ENCODE measurements at places on chromosomes 13 and 19.

DNA sequence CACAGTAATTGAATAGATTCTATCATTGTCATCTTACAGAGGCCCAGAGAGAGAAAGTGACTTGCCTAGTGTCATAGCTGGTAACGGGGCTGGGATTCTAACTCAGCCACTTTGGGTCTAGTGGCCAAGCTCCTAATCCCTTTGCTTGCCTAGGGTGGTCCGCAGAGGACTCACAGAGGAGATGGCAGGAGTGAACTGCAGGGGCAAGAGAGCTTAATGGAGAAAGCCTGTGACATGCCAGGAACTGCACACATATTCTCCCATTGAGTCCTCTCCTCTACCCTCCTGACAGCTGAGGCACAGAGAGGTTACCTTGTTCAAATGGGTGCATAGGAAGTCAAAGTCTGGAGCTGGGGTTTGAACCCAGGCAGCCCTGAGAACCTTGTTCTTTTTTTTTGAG is 2.7 kb downstream of the LSR start:
- no peak for DNase-seq

GRCh38 chr13:27638521-27638920 is 16.8 kb downstream of the POLR1D start:
- no peak for DNase-seq

- DNase-seq, result no peak
These were observed 767 bp upstream of the ZNF793 start for GRCh38 chr19:37505958-37506386.

DNA sequence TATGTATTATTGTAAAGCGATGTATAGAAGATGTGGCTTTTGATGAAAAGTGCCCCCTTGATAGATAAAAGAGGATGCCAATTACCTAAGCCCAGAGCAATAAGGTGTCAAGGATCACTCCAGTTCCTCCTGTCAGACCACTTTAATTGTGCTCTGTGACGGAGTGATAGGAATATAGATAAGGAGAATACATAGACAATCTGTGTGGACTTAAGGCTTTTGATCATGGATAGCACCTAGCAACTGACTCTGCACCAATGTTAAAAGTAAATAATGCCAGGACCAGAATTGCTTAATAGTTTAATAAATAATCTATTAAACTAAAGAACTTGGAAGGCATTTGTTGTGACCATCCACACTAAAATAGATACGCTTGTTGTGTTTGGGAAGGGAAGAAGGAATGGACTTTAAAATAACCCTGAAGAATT is 390.7 kb upstream of the ARGLU1 start:
- no peak for DNase-seq

- DNase-seq, result no peak
These were observed at the start of gene AP2A1 for GRCh38 chr19:49766930-49767299. Gene AP2A1, plus strand, starts transcription at chr19:49767001. Its CDS starts 133 bp downstream, at chr19:49767134.

GRCh38 chr19:806815-807421 is 9.7 kb downstream of the PTBP1 start:
- DNase-seq, result no peak

DNA sequence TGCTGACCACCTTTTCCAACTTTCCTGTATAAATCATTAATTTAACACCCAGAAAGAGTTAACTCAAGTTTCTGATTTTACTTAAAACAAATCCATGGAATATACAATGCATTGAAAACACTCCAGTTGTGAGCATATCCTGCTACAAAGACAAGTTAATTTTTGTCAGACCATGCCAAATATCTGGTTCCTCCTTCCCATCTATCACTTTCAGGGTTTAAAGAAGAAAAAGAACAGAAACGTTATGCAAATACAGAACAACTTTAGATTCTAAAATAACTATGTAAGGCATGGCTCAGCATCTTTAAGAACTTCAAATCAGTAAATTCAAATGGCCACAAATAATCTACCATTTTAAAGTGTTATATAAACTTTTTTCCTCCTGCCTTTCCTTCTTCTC is 14.9 kb downstream of the MRPS31 start:
- DNase-seq, result no peak

DNA sequence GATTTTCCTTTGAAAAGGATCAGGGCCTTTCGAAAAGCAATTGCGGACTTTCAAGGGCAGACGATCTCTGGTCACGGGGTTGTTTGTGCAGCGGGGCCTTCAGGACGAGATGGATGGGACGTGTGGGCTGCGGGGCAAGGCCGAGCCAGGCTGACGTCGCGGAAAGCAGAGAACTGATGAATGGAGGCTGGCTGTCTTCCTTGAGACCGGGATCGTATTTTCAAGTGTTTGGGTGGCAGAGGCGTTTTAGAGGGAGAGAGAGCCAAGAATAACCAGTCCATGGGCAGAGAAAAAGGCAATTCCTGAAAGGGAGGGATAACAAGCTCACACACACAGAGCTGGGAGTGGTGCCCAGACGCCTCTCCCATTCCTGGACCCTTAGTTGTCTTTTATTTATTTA is 138.9 kb upstream of the USP29 start:
- no peak for DNase-seq

DNA sequence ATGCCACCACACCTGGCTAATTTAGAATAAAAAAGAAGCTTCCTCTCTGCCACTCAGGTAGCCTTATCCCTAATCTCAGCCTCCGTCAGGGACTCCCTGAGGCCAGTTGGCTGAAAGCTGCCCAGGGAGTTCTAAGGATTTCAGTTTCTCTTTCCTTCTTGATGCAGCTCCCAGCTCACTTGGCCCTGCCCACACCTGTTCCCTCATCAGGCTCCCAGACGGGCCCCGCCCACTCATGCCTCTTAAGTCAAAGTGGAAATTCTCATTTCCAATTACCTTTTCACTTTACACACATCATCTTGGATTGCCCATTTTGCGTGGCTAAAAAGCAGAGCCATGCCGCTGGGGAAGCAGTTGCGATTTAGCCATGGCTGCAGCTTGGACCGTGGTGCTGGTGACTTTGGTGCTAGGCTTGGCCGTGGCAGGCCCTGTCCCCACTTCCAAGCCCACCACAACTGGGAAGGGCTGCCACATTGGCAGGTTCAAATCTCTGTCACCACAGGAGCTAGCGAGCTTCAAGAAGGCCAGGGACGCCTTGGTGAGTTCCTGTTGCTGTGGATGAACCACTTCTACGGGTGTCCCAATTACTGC is at the start of gene IFNL1:
Gene IFNL1, plus strand, starts transcription at position 353 of the 591 bp plus-strand sequence. Its CDS starts 15 bp downstream, at position 368.
- no peak for DNase-seq

GRCh38 chr13:29474991-29475390 is 120.5 kb downstream of the SLC7A1 start:
- DNase-seq, result no peak

DNA sequence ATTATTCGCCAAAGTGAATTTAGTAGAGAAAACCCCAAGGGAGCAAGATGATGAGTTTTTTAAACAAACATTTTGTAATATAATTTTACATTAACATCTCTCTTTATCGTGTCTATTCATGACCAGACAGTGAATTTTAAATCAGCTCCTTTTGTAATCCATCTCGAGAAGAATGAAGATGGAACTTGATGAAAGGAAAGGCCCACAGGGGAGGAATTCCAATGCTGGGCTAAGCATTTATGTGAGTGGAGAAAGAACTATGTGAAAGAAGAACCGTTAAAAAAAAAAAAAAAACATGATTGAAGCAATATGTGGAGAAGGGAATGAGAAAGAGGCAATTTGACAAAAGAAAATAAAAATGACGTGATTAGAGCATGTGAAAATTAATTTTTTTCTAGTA is 170.6 kb downstream of the KCTD12 start:
- DNase-seq, result no peak

DNA sequence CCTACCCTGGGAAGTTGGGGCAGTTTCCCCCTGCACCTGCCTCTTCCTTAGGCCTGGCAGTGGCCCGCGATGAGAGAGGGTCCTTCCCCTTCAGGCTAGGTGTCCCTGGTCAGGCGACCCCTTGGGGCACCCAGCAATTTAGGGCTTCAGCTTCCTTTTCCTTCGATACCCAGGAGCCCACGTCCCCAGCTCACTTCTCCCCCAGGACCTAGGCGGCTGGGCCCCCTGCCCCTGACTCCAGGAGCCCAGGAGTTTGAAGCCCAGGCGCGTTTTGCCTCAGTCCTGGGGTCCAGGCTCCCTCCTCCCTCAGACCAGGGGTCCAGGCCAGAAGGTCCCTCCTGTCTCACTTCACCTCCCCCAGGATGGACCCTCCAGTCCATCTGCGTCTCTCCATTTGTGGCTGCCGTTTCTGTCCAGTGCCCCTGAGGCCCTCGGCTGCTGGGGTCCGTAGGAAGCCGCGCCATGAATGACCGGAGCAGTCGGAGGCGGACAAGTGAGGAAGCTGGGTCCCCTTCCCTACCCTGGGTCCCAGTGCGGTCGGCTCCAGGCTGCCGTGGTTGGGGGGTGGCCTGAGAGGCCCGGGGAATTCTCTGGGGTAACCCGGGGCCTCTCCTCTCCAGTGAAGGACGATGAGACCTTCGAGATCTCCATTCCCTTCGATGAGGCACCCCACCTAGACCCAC is 714 bp downstream of the CCDC106 start:
- peak; percentile 23 for DNase-seq

GRCh38 chr19:35528218-35529038 is at the start of gene SBSN:
Gene SBSN, minus strand, starts transcription at chr19:35528311. Its CDS starts 30 bp downstream, at chr19:35528281.
- DNase-seq, result no peak

GRCh38 chr13:96994017-96994857 is at the start of gene OXGR1:
Gene OXGR1, minus strand, starts transcription at chr13:96994476. Its CDS starts 6,717 bp downstream, at chr13:96987759.
- DNase-seq, result peak; percentile 13

DNA sequence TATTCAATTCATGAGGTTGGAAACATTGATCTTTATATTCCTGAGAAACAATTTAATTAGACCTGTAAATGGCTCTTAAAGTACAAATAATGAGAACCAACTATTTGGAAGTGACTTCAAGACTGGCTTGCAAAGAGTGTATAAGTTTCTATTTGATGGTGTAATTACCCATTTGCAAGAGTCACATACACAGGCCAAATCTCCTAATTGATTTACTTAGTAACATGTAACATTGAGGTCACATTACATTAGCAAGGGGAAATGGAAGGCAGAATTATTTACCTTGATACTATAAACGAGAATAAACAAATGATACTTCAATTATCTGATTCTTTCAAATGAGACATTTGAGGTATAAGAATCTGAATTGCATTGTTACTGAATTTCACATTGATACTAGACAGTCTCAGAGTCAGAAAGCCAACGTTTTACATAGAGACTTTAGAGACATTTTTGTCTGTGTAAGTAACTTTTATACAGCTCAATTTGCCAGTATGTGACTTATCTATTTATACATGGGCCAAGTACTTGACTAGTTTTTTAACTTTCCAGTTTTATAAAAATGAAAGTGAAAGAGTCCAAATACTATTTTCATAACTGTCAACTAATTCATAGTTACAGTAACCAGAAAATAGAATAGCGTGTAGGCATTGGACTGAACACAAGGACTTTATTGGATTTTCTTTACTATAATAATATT is 95.6 kb upstream of the RFC3 start:
- DNase-seq, result no peak

DNA sequence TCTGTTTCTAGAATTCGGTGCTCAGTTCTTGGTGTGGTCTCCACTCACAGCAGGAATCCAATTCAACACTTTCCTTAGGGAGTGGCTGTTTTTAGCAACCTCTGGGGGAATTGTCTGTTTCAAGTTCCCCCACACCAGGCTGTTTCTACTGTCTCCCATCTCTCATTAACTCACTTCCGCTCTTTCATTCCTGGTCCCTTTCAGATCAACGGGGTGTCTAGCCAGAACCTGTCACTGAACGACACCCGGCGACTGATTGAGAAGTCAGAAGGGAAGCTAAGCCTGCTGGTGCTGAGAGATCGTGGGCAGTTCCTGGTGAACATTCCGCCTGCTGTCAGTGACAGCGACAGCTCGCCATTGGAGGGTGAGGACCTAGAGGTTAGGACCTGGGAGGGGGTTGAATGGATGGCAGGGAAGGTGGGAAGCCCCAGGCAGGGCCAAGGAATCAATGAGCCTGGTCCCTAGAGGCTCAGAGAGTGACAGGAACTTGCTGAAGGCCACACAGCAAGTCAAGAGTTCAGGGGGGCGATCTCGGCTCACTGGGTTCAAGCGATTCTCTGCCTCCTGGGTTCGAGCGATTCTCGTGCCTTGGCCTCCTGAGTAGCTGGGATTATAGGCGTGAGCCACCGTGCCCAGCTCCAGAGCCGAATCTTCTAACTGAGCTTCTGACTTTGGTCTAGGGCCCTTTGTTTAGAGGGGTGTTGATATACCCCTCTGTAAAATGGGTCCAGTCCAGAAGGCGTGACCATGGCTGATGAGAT is 25.5 kb downstream of the TJP3 start:
- DNase-seq, result no peak

DNA sequence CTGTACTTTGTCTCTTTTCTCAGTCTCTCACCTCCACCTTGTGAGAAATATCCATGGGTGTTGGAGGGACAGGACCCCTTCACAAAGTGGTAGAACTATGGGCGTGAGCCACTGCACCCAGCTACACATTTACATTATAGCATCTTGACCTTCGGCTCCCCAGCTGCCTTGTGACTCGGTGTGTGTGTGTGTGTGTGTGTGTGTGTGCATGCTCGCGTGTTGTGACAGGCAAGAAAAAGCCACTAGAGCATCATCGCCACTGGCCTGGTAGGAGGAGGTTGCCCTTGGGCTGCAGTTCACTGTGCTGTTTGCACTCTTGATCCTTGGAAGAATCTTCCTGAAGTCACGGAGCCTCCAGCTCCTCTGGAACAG is 13.7 kb upstream of the ZNF888 start:
- no peak for DNase-seq

DNA sequence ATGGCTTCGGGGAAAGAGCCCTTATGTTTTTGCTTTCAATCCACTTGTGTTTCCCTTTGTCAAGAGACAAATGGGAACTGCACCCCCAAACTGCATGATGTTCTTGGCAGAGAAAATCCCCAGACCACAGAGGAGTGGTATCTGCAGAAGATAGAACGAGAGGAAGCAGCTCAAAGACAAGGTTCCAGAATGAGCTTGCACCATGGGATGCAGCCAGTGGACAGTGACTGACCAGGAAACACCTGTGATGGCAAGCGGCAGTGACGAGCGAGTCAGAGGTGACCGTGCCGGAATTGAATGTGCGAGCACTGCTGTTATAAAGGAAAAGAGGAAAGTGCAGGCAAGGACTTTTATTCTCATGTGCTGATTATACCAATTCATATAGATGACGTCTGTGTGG is 46.3 kb downstream of the IRS2 start:
- no peak for DNase-seq

All from CD14-positive monocyte (primary cell).